Urinary bladder (tissue), 4 donors: ENCODE measurements at places on chromosomes 16 and 17. TPM values are rescaled to one million over a fixed set of nuclear protein-coding genes. Genes with fewer than 3 reads are reported as not detected.

The MT1M gene
- 0.48 TPM for total RNA-seq

The OSGIN1 gene
- total RNA-seq, result 0.21 TPM

The NPTX1 gene
- total RNA-seq, result 1.4 TPM

DNA sequence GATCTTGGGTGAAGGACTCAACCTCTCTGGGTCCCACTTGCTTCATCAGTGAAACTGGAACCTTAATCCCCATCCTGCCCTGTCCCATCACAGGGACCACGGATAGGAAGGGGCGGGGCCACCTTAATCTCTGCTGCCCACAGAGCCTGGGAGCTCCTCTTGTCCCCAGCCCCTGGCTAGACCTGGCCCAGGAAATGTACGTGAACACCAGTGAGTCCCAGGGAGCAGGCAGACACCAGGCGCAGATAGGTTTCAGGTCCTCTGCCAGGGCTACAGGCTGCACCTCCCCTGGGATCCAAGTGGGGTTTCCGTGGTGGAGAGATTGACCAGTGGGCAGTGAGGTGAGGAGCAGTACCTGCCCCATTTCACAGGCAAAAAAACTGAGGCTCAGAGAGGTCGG is 21.0 kb downstream of the RAB11FIP4 start:
- DNase-seq, result no peak

GRCh38 chr16:86567701-86568581 is 1.3 kb downstream of the FOXC2 start:
- DNase-seq, result no peak

DNA sequence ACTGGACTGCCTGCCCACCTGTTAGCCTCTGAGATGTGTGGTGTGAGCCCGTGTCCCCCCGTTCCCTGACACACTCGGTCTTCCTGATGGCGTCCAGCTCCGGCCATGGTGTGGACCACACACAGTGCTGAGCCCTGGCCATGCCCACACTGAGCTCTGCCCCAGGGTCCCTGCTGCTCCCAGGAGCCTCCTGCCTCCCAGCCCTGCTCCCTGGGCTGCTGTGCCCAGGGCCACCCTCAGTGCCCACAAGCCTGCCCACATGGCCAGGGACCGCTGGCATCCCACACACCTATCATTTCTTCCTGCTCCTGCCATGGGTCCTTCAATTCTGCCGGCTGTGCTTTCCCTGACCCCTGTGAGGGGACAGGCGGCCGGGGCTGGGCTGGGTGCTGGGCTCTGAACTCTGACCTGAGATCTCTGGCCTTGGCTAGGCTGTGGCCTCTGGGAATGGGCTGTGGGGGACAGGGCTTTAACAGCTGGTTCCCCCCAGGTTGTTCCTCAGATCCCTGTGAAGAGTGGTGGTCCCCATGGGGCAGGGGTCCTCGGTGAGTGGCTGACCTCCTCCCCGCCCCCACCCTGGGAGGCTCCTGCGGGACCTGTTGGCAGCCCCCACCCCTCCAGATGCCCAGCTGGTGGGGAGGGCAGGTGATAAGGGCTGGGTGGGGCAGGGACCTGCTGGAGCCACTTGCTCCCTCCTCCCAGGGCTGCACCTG is 4.0 kb downstream of the CEMP1 start:
- DNase-seq, result no peak

DNA sequence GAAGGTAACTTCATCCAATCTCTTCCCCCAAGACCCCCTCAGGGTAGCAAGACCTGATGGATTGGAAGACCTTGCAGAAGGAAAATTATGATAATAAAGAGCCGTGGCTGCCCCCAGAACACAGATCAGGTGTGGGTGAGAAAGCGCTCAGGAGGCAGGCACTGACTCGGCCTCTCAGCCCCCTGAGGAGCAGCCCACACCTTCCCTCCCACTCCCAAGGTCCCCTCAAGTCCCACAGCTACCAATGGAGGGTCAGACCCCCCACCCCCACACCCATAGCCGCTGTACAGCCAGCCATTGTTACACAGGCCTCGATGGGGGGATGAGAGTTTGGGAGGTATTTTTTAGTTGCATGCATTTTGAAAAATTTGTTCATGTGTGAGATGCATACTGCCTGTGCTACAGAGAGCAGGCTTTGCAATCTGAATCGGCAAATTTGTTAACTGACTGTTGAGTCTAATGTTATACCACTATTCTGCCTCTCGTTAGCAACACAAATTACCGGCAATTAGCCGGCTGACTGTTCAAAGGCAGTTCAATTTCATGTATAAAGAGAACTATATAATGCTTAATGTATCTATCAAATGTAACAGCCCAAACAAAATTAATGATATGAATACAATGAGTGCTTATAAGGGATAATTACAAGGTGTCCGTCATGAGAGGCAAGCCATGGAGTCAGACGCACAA is 211.7 kb downstream of the C16orf78 start:
- no peak for DNase-seq

DNA sequence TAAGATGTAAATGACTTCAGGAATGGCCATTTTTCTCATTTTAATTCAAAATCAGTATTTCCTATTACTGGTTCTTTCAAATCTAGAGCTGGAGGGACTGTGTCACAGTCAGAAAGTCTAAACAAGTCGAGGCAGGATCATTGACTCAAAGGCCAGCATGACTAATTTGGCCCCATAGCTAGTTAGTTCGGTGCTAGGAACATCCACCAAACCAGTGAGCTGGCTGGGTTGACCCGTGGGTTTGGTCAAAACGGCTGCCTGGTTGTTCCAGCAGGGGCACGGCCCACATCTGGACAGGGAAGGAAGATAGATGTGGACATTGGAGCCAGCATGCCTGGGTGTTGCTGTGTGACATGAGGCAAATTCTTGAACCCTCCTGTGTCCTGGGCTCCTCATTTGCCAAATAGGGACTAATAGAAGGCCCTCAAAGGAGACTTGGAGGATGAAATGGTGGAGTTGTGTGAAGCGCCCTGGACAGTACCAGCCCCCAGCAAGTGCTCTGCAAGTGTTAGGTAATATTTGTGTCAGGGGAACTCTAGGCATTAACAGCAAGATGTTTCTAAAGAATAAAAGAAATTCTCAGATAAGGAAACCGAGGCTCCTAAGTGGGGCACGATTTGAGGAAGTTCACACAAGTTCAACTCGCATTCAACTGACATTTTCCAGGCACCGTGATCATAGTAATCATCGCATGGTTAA is 46.2 kb downstream of the MEOX1 start:
- DNase-seq, result no peak
